Small intestine (tissue), 16 donors: ENCODE measurements at places on chromosomes 5 and 9. TPM values are rescaled to one million over a fixed set of nuclear protein-coding genes. Genes with fewer than 3 reads are reported as not detected.

- DNase-seq, result no peak
Measured at GRCh38 chr9:129037767-129038098, 1.3 kb downstream of the MIGA2 start.

- no peak for DNase-seq
Measured at GRCh38 chr5:56100439-56101176, 105.8 kb upstream of the IL6ST start.

DNA sequence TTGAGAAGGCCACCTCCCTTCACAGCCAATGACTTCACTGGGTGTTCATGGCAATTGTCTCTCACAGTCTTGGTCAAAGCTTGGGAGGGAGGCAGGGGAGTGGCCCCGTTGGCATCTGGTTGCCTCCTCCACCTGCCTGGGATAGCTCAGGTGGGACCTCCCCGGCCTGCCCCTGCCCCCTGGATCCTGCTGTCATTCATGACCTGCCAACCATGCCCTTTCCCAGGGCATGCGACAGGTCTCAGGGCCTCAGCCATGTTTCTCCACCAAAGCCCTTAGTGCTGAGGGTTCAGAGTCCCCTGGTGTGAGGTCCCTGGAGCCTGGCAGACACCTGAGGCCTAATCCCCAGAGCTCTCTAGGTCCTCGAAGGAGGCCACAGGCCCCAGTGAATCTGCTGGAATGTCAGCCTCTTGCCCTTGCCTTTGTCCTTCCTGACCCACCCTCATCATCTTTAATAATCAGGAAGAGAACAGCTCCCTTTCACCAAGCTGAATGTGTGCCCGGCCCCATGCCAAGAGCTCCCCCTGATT lies 5.6 kb downstream of the DAB2IP start:
- DNase-seq, result peak; percentile 23

The CARD6 gene
- 5.1 TPM for polyA plus RNA-seq

GRCh38 chr9:123267481-123268198 lies 746 bp downstream of the STRBP start:
- DNase-seq, result peak; percentile 23

The RLN2 gene
- not detected for polyA plus RNA-seq

- DNase-seq, result no peak
Measured at GRCh38 chr5:178291969-178292825, 59.6 kb upstream of the PHYKPL start.

DNA sequence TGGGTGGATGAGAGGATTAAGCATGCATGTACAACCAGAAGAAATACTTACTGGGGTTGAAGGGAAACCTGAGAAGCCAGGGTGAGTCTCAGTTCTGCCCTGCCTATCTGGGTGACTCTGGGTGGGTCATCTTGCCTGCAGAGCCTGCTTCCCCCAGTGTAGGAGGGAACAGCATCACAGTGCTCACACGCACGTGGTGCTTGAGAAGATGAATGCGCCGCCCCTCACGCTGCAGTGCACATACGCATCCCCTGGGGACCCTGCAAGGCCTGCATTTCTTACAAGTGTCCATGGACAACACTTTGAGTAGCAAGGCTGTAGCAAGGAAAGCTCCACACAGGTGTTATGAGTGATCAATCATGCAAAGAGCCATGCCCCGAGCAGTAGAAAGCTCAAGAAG lies 18.7 kb upstream of the GABBR2 start:
- DNase-seq, result no peak

- no peak for DNase-seq
Measured at GRCh38 chr5:33800241-33800950, 91.4 kb downstream of the ADAMTS12 start.

DNA sequence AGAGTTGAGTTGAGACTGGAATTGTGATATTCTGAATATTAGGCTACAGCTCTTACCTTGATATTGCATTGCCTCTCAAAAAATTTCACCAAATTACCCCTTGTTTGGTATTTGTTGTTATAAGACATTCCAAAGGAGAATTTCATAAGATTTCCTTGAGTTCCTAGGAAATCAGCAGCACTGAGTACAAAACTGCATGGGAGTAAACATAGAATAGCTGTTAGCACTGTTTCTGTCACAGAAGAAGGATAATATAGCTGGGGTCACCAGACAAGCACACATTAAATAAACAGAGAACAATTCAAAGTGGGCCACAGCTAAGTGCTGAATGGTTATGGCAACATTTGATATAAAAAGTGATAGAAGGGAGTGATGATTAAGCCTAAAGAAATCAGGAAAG lies 724.3 kb downstream of the PRELID2 start:
- no peak for DNase-seq

DNA sequence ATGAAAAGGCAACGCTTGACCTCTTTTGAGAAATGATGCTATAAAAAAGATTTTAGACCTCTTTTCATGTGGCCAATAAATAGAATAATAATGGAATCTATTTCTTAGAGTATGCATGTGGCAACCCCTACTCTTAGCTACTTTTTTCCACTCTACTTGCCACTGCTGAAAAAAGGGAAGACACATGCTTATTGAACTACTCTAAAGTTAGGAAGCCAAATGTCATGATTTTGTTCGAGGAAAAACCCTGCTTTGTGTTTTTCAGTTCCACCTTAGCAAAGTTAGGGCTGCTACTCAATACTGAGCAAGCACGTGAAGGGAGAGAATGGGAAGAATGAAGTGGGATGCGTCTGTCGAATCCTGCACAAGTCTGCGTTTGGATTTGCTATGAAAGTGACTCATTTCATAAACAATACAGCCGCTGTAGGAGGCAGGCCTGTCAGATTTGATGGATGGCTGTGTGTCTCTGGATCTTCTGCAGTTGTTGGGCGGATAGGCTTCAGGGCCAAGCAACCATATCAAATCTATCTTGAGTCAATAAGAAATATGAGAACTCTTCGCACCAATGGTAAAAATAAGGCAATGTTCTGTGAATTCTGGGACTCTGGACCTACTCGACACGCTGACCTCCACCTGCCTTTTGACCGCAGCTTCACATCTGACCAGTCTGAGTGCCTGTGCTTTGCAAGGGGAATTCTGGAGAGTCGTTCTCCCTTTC lies 333.6 kb downstream of the PIK3R1 start:
- no peak for DNase-seq

GRCh38 chr9:128587453-128587852 lies 35.1 kb downstream of the SPTAN1 start:
- DNase-seq, result peak; percentile 67

DNA sequence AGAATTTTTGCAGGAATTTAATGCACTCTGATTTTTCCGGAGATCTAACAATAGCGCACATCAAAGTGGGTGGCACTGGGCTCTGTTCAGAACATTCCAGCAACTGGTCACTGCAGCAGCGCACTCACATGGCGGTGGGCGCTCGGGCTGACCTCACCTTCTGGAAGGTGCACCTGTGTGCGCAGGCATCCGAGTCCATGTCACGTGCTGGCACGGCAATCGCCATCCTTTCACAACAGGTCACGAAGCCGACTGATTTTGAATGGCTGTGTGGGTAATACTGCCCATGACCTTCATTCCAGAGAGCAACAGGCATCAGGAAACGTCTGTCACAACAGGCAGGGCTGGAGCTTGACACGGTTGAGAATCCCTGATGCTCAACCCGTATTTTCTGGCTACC lies 18.7 kb upstream of the CLPTM1L start:
- no peak for DNase-seq

The IFNA13 gene
- not detected for polyA plus RNA-seq

- no peak for DNase-seq
Measured at GRCh38 chr5:169805937-169806700, 169.0 kb downstream of the DOCK2 start.

DNA sequence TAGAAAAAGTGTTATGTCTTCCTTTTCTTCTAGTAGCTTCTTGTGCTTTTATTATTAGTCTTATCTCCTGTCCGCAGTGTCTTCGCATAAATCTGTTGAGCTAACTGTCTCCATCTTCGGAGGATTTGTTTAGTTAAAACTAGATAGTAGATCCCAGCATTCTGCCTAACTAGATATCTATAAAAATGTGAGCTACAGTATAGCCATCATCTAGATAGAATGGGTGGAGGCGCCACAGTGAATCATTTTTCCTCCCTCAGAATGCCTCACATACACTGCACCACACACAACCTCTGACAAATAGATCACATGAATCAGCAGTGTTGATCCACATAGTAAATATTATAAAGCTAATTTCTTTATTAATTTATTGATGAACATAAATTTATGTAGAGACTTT lies 220.3 kb upstream of the GAS1 start:
- no peak for DNase-seq

DNA sequence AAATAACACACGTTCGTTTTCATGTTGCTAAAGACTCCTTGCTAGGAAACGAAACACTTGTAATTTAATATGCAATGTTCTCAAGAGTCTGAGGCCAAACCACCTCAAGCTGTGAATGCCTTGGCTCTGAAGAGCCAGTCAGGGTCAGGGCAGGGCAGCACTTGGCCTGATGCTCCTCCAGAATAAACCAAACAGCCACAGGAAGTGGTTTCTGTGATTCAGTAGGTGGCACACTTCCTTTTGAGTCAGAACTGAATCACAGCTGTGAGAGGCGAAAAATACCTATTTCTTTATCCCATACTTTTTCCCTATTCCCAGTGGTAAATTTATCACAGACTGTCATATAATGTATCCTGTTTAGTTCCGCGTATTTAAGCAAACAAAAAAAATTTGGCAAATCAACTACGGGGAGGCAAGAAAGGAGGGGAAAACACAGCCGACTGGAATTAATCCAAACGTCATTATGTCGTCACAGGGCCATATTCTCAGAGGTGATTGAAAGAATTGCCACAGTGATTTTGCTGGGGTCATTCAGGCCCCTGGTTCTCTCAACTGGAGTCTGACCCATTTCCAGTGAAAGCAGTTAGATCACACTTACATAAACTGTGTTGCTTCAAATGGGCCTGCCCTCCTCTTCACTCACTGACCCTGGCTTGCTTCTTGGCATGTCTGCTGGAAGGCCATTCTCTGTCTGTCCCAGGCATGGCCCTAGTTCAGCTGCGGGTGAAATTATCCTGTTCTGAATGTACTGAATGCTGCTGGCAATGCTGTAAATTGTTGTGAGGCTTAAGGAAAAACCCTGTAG lies 71.2 kb downstream of the ARRDC3 start:
- DNase-seq, result peak; percentile 24

The CCDC192 gene
- polyA plus RNA-seq, result 0.49 TPM

The SPINK1 gene
- polyA plus RNA-seq, result 1,597 TPM

The SLC6A19 gene
- 56.3 TPM for polyA plus RNA-seq

DNA sequence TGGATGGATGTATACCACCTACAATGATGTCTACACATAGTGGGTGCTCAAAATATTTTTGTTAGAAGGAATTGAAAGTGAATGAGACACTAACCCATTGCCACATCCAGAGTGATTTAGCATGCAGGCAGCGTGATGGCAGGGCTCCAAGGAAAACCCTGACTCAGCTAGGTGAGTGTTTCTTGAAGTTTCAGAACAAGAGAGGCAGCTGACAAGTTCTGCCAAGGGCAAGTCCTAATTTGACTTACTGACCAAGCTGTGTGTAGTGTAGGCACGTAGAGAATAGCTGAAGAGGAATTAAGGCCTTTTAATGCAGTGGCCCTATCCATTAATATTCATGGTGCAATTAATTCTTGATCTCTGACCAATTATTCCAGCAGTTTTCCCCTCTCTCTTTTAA lies 107.8 kb upstream of the ATP10B start:
- peak; percentile 24 for DNase-seq

The PCDH12 gene
- under 0.01 TPM for polyA plus RNA-seq

DNA sequence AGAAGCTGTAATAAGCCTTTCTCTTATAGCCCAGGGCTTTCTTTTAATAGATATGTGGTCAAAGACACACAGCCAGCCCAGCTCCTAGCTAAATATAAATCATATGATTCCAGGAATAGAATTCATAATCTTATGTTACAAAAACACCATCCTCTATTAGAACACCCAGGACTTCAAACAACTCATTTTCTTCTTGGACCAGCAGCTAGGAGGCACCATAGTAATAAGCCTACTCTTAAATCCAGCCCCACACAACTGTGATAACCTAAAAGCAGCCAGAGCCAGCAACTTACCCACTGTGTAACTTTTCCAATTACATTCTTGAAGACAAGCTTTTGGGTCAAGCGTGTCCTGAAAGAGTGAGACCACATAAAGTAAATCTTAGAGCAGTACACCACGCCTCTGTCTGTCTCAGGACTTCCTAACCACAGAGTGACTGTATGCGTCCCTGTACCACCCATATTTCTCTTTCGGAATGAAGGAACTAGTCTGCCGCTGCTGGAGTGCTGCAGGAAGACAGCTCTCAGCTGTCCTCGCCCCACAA lies 223.8 kb downstream of the TLE1 start:
- DNase-seq, result peak; percentile 3

The NTRK2 gene
- not detected for polyA plus RNA-seq

The GGTA1 gene
- 11.3 TPM for polyA plus RNA-seq

GRCh38 chr5:31333475-31333874 lies 140.0 kb downstream of the CDH6 start:
- no peak for DNase-seq

GRCh38 chr9:92749071-92749933 lies 15.3 kb downstream of the BICD2 start:
- no peak for DNase-seq

The GHR gene
- 0.81 TPM for polyA plus RNA-seq

The RPL37 gene
- polyA plus RNA-seq, result 2,589 TPM

DNA sequence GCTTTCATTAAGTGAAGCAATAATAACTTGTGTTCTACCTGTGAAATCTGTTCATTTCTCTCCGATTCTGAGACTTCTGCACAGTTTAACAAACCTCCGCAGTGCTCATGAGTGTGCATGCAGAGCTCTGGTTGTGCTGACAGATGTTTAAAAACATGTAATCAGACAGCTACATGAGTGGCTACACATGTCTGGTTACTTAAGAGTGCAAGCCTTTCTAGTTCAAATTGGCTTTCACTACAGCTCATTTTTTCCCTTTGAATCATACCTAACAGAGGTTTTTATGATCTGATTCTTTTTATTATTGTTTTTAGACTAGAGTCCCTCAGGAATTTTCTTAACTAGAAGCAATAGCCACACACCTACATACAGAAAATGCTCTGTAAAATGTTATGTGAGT lies 310.2 kb downstream of the ARRDC3 start:
- DNase-seq, result no peak

DNA sequence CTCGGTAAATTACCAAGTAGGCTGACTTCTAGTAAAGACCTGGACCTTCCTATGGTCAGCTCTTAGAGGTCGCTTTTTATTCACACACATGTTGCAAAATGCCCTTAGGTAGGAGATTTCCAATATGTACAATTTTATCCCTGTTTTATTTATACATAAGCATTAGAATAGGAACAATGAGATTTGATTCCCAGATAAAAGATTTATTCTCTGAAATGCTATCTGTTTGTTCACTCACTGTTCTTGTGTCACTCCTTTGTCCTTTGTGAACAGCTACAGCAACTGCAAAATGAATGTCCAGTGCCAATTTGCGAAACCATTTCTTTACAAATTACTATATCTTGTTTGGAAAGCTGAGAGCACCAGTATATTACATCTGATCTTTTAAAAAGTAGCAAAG lies 991.5 kb upstream of the TYRP1 start:
- no peak for DNase-seq

The TMOD1 gene
- polyA plus RNA-seq, result 9.9 TPM
